Endothelial cell of umbilical vein (primary cell): ENCODE measurements at places on chromosomes 4 and X. TPM values are rescaled to one million over a fixed set of nuclear protein-coding genes. Genes with fewer than 3 reads are reported as not detected.

DNA sequence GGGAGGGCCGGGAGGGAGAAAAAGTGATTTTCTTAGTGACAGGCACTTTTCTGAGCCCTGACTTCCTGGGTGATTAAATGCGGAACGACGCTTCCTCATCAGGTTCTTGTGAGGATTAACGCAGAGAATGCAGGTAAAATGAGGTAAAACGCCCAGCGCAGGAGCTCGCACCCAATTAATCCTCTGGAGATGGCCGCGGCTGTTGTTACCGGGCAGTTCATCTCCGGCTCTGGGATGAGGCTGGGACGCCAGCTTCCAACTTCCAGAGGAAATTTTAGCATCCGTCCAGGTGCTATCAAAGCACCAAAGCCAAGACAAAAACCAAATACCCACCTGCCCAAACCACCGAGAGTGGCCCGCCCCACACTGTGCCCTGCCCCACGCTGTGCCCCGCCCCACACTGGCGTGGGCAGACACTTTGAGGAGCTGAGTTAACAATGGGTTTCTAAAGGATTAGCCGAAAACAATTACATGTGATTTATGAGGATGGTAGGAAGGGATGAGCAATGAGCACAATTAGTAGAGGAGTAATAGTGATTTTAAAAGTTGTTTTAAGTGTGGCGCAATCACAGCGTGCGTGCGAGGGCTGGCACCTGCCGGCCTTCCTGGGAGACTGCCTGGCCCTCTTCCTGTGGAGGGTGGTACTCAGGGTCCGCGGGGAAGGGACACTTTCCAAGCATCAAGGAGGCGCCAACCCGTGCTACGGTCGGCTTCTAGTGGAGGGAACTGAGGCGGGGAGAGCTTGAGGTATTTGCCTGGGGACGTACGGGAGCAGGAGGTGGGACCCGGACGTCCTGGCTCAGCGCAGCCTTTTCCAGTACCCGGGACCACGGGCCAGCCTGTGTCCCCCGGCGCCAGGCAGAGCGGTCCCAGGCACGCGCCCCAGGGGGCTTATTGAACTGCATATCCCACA lies 41.6 kb upstream of the ADRA2C start:
- no peak for DNase-seq

DNA sequence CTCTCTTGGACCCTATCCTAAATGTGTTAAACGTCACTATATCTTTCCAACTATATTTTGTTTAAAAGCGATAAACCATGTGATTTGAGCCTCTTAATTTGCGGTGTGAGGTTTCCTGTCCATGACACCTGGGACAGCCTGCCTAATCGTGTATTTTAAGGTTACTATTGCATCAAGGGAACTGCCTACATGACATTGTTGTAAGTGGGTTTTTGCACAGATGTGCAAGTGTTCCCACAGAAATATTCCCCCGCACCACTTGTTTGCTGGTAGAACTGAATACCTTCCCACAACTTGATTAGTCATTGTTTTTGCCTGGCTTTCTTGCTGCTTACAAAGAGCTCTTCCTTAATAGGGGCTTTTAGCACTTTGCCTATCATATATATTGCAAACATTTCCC lies 5.1 kb upstream of the FAM184B start:
- DNase-seq, result no peak

- no peak for DNase-seq
Observed at GRCh38 chrX:100593581-100593980, 8.8 kb downstream of the TNMD start.

DNA sequence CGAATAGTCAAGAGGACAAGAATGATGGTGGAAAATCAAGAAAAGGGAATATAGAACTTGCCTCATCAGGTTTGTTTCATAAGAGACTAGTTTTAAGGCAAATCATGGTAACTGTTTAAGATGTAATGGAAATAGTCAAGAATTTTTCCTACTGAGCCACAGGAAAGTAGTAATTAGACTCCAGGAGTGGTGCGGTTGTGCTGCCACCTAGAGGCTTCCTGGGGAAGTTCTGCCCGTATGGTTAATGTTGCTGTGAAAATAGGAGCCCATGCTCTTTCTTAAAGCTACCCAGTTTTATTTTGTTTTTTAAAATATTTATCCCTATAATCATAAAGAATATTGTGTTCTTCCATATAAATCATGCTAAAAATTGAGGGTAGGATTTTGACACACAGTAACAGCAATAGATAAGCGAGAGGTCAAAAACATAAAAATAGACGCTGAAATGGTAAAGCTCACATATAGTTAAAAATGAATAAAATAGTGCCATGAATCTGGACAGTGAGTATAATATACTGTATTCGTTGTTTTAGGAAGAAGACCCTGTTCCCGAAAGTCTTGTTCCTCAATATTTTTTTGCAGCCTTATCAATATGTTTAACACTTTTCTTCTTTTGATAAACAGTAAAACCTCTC lies 87.0 kb downstream of the PHOX2B start:
- DNase-seq, result peak; percentile 69

DNA sequence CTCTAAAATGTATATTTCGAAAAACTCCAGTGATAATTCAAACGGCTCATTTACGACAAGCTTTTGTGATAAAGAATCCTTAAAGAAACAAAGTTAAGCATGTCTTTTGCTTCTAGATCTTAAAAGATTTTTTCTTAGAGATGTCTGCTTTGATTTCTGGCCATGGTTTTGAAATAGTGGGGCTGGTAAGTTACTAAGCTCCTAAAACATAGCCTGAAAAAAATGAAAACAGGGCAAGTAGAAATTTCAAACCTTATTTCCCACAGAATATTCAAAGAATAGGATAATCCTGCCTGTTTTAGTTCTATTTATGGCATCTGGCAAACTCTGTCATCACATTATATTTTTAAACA lies 318.3 kb downstream of the ARHGAP24 start:
- no peak for DNase-seq

The SLC9B2 gene
- total RNA-seq, result 22.0 and 23.5 TPM in 2 replicates

The TMEM47 gene
- total RNA-seq, result 22.2 and 26.8 TPM in 2 replicates

- DNase-seq, result no peak
Observed at GRCh38 chr4:61877266-61877665, 677.1 kb downstream of the ADGRL3 start.

- no peak for DNase-seq
Observed at GRCh38 chrX:37716602-37717001, 31.0 kb downstream of the XK start.
